Kidney tubule cell (primary cell): ENCODE measurements at places on chromosomes 5 and 9.

DNA sequence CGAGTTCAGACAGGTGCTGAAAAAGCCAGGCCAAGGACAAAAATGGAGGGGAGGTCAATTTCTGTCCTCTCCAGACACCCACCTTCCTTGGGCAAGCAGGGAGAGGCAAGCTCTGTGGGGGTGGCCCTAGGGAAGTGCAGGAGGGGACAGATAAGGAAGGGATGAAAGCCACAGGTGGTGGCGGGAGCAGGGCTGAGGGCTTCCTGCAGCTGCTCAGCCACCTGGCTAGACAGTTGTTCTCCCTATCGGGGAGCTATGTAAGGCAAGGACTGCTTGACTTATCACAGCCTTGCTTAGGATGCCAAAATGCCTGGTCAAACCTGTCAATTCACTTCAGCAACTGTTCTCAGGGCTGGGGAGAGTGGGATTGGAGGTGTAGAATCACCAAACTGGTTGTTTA, 266.1 kb downstream of the ZSWIM6 start:
- DNase-seq = no peak

DNA sequence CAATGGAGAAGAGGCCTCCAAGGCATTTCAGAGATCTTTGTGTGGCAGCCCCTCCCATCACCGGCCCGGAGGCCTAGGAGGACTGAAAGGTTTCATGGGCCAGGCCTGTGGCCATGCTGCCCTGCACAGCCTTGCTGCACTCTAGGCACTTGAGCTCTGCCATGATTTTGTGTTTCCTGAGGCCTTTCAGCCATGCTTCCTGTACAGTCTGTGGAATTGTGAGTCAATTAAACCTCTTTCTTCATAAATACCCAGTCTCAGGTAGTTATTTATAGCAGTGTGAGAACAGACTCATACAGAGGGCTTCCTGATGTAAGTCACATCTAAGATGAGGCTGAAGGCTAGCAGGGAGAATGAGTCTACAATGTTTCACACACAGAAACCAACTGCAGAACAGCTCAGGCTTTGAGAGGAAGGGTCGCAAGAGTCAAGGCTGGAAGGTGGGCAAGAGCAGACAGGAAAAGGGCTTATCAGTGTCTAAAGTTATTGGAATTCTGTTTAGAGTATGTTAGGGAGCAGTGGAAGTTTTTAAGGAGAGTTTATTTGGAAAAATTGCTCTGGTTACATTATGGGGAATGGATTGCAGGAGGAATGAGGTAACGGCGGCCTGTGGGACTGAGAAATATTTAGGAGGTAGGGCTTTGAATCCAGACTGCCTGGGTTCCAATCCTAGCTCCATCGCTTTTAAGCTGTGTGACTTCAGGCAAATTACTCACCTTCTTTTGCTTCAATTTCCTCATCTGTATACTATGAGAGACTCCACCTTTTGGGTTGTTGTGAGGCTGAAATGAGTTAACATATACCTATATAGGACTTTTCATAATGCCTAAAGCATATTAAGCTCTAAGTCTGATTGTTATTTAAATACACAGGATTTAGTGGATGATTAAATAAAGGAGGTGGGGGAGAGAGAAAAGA, 291.2 kb downstream of the CWC27 start:
- peak; percentile 80 for DNase-seq

- peak; percentile 37 for DNase-seq
These were observed 180.1 kb upstream of the MVB12B start for GRCh38 chr9:126146254-126147145.

DNA sequence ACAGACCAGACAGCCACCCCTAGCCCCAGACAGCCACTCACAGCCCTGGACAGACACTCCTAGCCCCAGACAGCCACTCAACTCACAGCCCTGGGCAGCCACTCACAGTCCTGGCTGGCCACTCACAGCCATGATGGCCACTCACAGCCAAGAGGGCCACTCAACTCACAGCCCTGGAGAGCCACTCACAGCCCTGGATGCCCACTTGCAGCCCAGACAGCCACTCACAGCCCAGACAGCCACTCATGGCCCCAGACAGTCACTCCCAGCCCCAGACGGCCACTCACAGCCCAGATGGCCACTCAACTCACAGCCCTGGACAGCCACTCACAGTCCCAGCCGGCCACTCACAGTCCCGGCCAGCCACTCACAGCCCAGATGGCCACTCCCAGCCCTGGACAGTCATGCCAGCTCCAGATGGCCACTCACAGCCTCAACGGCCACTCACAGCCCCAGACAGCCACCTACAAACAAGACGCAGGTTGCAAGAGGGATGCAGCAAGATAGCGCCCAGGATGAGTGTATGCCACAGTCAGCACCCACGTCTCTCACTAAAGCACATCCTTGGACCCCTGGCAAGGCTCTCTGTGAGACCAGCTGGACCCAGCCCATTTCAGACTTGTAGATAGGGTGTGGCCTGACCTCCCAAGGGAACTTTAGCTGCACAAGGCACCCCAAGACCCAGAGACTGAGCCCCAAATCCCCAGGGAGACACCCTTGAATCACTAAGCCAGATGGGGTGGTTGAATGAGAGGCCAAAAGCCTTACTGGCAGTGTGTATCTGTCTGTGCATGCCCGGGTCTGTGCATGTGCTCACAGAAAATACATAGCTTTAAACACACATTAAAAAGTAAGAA, 22.4 kb downstream of the ZDHHC11B start:
- no peak for DNase-seq

GRCh38 chr9:104858846-104859245, 69.1 kb downstream of the ABCA1 start:
- DNase-seq = no peak

DNA sequence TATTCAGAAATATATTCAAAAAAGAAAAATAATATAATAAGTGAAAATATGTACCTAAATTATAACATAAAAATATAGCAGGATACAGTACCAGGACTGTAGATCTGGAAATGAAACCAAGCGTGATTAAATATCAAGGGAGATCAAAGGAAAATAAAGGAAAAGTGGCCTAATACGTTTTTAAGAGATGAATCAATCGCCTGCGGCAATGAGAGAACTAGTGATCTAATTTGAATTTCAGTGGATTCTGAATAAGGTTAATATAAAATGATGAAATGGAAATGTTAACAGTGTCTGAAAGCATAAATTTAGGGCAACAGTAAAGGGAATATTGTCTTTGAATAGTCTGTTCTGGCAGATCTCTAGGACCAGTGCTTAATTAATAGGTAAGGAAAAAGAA, 1761.9 kb upstream of the ACO1 start:
- DNase-seq = no peak

GRCh38 chr5:128572051-128572929, 34.2 kb upstream of the FBN2 start:
- no peak for DNase-seq

- DNase-seq = peak; percentile 91
These were observed 158.4 kb downstream of the COL23A1 start for GRCh38 chr5:178431782-178432165.

- DNase-seq = no peak
These were observed 54.3 kb downstream of the FBN2 start for GRCh38 chr5:128483738-128484137.

GRCh38 chr5:107669096-107670031, 1.4 kb downstream of the EFNA5 start:
- peak; percentile 59 for DNase-seq

DNA sequence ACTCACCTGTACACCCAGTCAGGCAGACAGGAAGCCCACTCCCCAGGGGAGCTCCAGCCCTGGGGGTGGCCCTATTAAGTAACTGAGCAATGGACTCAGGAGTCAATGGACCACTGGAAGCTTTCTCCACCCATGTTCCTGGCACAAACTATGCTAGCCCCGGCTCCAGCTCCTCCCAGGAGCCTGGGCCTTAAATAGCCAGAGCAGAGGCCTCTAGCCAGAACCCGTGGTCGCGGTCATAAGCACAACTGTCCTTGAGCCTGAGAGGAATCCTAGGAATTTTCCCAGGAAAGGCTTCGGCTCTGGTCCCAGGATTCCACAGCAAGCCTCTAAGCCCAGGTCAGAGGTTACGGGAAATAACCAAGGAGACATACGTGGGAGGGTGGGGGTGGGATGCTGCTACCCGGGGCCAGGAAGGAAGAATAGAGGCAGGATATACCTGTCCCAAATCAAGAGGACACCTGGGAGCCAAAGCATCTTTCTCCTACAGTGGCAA, 5.5 kb downstream of the SEPTIN8 start:
- peak; percentile 66 for DNase-seq

DNA sequence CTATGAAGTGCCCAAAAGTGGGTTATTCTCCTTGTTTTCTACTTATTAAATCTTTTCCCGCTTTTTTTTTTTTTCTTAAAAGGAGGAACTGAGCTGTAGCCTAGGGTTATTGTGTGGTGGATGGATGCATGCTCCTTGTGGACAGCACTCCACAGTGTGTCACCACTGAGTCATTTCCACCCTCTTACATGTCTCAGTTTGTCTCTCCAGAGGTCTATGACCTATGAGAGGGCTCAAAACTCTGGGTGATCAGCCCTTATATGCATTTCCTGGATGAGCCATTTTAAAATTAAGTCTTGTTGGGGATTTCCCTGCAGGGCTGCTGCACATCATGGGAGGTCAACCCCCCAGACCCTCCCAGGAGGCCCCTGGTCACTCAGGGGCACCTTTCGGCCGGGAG, 102.2 kb upstream of the MOCS2 start:
- peak; percentile 92 for DNase-seq

GRCh38 chr9:95226921-95227320, 90.6 kb downstream of the FANCC start:
- peak; percentile 17 for DNase-seq

GRCh38 chr5:178418471-178419010, 171.7 kb downstream of the COL23A1 start:
- no peak for DNase-seq

DNA sequence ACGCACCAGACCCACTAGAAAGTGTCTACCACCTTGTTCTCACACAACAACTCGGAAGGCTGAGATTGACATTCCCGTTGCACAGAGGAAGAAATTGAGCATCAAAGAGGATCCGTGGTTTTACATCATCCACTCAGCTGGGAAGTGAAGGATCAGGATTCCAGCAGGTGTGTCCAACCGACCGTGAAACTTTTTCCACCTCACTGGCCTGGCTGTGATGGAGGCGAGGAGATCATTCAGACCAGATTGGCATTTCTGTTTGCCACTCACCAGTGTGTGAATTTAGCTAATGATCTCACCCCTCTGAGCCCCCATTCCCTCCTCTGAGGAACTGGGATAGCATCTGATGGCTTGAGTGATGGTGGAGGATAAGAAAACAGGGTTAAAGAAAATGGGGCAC, 46.7 kb upstream of the CPLX2 start:
- peak; percentile 65 for DNase-seq

DNA sequence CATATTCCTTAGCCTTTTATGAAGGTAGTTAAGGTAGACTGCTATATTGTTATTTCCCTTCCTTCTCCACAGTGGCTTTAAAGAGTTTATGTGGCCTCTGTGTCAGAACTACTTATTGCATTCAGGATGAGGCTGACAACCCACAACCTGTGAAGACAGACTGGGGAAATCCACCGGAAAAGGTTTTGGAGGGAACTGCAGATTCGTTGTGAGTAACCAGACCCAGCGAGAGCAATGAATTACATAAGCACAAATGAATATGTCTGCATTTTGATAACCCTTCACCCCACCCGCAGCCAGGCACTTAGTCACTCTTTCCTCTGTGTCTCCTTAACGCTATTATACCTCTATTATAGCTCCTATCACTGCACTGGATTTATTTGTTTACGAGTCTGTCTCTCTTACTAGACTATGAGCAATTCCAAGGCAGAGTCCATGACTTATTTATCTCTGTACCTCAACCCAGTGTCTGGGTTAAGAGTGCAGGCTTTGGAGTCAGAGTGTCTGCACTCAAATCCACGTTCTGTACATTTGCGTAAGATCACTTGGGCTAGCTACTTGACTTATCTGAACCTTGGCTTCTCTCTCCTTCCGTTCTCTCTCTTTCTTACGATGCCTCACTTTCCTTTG, 19.2 kb downstream of the KCTD16 start:
- peak; percentile 86 for DNase-seq

GRCh38 chr5:118906947-118907346, 81.4 kb downstream of the DTWD2 start:
- peak; percentile 31 for DNase-seq

DNA sequence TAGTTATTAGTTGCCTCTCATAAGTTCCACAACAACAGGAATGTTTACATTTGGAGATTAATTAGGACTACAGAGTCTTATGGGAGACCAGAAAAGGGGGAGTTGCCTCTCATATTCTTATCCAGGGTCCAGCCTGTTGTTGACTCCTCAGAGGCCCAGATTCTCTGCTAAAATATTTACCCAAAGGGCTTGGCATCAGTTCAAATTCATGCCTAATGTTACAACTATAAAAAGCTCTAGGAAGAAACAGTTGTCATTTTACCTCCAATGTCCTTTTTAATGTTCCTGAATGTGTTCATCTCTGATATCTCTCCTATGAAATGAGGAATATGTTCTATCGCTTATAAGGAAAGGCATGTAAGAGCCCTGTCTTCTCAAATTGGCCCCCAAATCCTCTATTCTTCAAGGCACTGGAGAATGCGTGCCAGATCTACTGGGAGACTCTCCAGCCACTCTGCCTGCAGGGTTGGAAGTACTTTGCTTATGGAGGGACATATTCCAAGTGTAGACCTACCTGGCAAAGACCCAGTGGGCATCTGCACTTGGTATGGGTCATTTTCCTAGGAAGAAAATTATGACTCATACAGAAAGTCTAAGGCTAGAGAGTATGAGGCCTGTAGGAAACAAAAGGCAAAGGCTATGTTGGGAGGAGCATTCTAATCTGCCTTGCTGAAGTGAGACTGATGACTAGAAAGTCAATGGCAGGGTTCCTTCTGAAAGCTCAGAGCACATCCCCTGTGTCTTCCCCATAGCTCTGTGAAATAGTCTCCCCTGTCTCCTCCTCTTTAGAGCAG, 192.6 kb downstream of the ESM1 start:
- peak; percentile 19 for DNase-seq

- DNase-seq = no peak
These were observed 25.6 kb downstream of the OR2V2 start for GRCh38 chr5:181173027-181173419.

- DNase-seq = no peak
These were observed 313.9 kb upstream of the TLE4 start for GRCh38 chr9:79257790-79258351.

- DNase-seq = no peak
These were observed 44.5 kb downstream of the SEMA4D start for GRCh38 chr9:89453452-89453851.

GRCh38 chr5:150498501-150498900, 9.4 kb upstream of the NDST1 start:
- no peak for DNase-seq

DNA sequence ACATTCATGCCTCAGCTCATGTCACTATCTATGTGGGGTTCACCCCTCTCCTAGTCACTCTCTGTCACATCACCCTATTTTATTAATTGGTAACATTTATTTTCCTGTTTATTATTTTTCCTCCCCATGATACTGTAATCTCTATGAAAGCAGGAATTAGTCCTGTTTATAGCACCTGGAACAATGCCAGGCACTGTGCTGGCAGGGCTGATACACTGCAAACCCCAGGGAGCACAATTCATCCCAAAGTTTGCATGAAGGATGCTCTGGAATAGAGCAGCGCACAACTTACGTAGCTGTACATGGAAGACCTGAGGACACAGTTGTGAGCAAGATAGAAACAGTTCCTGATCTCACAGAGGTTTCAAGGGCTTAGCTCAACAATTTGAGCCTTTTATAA, 103.2 kb downstream of the NSG2 start:
- DNase-seq = no peak
